Neural crest cell (in vitro differentiated cells): ENCODE measurements at places on chromosomes 12 and 14. TPM values are rescaled to one million over a fixed set of nuclear protein-coding genes. Genes with fewer than 3 reads are reported as not detected.

The IL22 gene
- not detected in 2 replicates for total RNA-seq

DNA sequence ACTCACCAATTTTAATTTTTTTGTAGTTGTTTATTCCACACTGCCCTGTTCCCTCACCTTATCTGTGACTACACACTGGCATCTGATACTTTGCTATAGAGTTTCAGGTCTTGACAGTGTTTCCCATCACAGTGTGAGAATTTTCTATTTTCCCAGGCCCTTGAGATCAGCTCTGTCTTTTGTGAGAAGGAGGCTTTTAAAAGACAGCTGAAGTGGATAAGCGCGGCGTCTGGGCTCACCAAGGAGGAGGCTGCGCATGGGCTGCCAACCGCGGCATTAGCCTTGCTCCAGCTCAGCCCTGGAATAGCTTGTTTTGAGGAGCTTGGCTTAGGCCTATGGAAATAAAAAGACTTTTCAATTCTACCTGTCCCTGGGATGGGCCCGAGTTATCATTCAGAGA is 181.3 kb downstream of the RMST start:
- no peaks in the 10 kb centered on the region for H3K36me3 ChIP-seq
- no peaks in the 10 kb centered on the region for H3K4me1 ChIP-seq
- DNase-seq = no peak
- H3K27me3 ChIP-seq = no peaks in the 10 kb centered on the region

DNA sequence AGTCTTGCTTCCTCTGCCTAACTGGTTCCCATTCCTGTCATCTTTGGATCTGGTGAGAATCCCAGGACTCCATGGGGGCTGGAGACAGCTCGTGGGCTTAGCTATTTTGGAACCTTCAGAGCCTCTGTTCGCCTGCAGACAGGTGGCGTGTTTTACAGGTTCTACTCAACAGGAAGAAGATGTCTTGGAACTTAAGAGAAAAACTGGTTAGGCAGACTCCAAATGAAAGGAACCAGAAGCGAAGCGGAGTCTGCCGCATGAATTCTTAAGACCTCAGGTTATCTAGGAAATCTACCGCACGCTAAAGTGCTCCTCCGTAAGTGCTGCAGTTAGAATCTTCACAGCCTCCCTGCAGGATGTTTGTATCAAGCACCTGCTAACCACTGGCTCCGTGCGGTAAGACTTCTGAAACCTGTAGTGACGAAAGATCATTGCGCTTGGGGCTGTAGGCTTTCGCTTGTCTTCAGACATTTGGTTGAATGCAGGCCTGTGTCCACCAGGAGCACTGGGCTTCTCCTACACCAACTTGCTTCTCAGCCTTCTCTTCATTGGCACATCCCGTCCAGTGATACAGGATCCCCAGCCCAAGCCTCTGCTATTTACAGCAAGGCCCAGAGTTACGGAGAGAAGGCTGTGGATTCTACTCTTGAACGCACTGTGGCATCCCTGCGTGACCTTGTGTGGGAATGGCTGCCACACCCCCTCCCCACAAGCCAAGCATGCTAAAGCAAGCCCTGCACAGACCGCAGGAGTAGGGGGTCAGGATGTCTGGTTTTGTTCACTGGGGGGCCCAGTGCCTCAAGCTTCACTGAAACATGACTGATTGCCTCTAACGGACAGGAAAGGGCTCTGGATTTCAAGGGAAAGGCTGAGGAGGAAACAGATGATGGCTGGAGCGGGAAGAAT is 35.0 kb downstream of the ACADS start:
- H3K4me3 ChIP-seq = peak overlapping the region; percentile 47
- peak overlapping the region; percentile 93 for H3K27ac ChIP-seq
- peaks cover 6% of the 10 kb centered on the region for H3K36me3 ChIP-seq
- H3K4me1 ChIP-seq = peaks cover 14% of the 10 kb centered on the region
- H3K27me3 ChIP-seq = no peaks in the 10 kb centered on the region

- H3K36me3 ChIP-seq = peaks cover 9% of the 10 kb centered on the region
- no peak overlapping the region for H3K27ac ChIP-seq
- no peaks in the 10 kb centered on the region for H3K4me1 ChIP-seq
- no peak overlapping the region for H3K4me3 ChIP-seq
- H3K27me3 ChIP-seq = no peaks in the 10 kb centered on the region
- DNase-seq = no peak
Measured at GRCh38 chr14:94100847-94101246, 9.7 kb upstream of the IFI27 start.

The TAS2R31 gene
- total RNA-seq = 2.1 and 2.5 TPM in 2 replicates

The SLC17A8 gene
- total RNA-seq = not detected in 2 replicates

GRCh38 chr12:40898505-40898904 is 206.3 kb downstream of the CNTN1 start:
- H3K36me3 ChIP-seq = no peaks in the 10 kb centered on the region
- no peaks in the 10 kb centered on the region for H3K27me3 ChIP-seq
- no peak overlapping the region for H3K27ac ChIP-seq
- H3K4me3 ChIP-seq = no peak overlapping the region

- H3K4me1 ChIP-seq = peaks cover 8% of the 10 kb centered on the region
- H3K36me3 ChIP-seq = no peaks in the 10 kb centered on the region
- H3K4me3 ChIP-seq = no peak overlapping the region
- no peaks in the 10 kb centered on the region for H3K27me3 ChIP-seq
Measured at GRCh38 chr12:14928931-14929330, 9.4 kb downstream of the ERP27 start.

GRCh38 chr12:80015660-80016059 is 80.8 kb upstream of the PPP1R12A start:
- H3K4me1 ChIP-seq = peaks cover 32% of the 10 kb centered on the region
- H3K27me3 ChIP-seq = no peaks in the 10 kb centered on the region
- no peaks in the 10 kb centered on the region for H3K36me3 ChIP-seq
- DNase-seq = no peak

DNA sequence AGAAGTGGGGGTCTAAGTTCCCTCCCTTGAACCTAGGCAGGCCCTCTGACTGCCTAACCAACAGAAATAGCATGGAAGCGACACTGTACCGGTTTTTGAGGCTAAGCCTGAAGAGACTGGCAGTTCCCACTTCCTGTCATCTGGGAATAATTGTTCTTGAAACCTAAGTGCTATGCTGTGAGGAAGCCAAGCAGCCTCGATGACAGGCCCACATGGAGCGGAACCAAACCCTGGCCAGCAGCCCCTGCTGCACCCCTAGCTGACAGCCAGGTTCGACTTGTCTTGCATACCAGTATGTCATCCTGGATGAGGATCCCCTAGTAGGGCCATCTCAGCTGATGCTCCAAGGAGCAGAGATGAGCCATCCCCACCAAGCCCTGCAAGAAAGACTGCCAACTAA is 6.4 kb upstream of the GPR68 start:
- DNase-seq = no peak
- no peaks in the 10 kb centered on the region for H3K36me3 ChIP-seq
- H3K27me3 ChIP-seq = peaks cover 28% of the 10 kb centered on the region
- no peak overlapping the region for H3K27ac ChIP-seq
- peak overlapping the region; percentile 76 for H3K4me3 ChIP-seq

The KRT82 gene
- total RNA-seq = not detected in 2 replicates

The GTF2H3 gene
- total RNA-seq = 33.1 and 37.0 TPM in 2 replicates

The RBP5 gene
- total RNA-seq = 0.65 and 1.0 TPM in 2 replicates

GRCh38 chr12:32533971-32534590 is 134.7 kb downstream of the FGD4 start:
- H3K4me3 ChIP-seq = no peak overlapping the region
- H3K27me3 ChIP-seq = no peaks in the 10 kb centered on the region
- peaks cover 47% of the 10 kb centered on the region for H3K4me1 ChIP-seq
- no peaks in the 10 kb centered on the region for H3K36me3 ChIP-seq
- no peak for DNase-seq

DNA sequence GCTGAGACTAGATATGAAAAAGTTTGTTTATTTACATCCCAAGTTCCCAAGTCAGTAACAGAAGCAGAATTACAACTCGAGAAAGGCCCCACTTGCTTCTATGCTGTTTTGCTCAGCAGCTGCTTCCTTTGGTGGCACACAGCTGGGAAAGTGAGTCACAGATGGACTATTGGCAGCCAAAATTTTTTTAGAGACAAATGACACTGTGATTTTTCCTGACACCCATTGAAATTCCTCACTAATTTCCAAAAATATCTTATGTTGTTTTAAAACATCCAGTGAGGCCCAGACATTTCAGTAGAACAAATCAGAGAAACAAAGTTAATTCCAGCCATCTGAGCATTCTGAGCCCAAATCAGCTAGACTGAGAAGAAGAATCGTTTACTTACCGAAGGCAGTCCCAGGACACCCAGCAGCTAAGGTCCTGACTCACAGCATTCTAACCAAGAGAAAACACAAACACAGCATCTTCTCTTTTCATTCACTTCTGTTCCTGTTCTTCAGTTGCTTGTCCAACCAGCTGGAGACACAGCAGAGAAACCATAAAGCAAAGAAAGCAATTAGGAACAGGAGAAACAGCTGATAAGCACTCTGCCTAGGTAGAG is 188.3 kb downstream of the DAD1 start:
- no peak overlapping the region for H3K4me3 ChIP-seq
- no peaks in the 10 kb centered on the region for H3K36me3 ChIP-seq
- DNase-seq = no peak
- no peak overlapping the region for H3K27ac ChIP-seq
- no peaks in the 10 kb centered on the region for H3K4me1 ChIP-seq

The AQP2 gene
- not detected in 2 replicates for total RNA-seq

DNA sequence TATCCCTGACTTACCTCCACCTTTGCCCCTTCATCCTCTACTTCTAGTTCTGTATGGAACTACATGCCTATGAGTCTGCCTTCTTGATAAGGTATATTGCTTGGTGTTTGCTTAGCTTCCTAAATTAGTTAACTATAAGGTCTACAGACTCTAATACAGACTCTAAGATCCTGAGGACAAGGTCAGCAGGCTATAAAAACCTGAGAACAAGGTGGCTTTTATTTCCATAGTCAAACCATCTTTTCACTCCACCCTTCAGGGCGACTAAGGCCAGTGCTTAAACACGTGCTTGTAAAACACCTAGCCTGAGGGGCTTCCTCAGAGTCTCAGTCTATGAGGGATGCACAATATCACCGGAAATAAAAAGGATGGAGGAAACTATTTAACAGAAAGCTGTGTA is 36.1 kb upstream of the COL2A1 start:
- no peak for DNase-seq
- H3K4me3 ChIP-seq = no peak overlapping the region
- H3K4me1 ChIP-seq = peaks cover 45% of the 10 kb centered on the region

GRCh38 chr12:1916371-1917171 is 1.9 kb downstream of the CACNA2D4 start:
- H3K27me3 ChIP-seq = no peaks in the 10 kb centered on the region
- DNase-seq = peak; percentile 0
- H3K36me3 ChIP-seq = no peaks in the 10 kb centered on the region
- peak overlapping the region; percentile 75 for H3K27ac ChIP-seq

GRCh38 chr12:4984971-4985370 is 58.7 kb upstream of the KCNA5 start:
- H3K4me1 ChIP-seq = no peaks in the 10 kb centered on the region
- no peak overlapping the region for H3K4me3 ChIP-seq

GRCh38 chr12:106181401-106182114 is 42.8 kb upstream of the NUAK1 start:
- no peak overlapping the region for H3K27ac ChIP-seq
- peaks cover 32% of the 10 kb centered on the region for H3K4me1 ChIP-seq
- no peaks in the 10 kb centered on the region for H3K27me3 ChIP-seq

DNA sequence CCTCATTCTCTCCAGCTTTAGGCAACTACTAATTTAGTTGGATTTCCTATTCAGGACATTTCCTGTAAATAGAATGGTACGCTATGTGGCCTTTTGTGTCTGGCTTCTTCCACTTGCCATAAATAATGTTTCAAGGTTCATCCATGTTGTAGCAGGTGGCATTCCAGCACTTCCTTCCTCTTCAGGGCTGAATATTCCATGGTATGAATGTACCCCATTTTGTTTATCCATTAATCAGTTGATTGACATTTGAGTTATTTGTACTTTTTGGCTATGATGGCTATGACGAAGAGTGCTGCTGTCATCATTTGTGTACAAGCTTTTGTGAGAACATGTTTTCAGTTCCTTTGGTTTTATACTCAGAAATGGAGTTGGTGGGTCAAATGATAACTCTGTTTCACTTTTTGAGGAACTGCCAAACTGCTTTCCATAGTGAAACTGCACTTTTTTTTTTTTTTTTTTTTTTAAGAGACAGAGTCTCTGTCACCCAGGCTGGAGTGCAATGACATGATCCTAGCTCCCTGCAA is 6.5 kb upstream of the CDK2AP1 start:
- H3K27me3 ChIP-seq = peaks cover 3% of the 10 kb centered on the region
- H3K4me3 ChIP-seq = peak overlapping the region; percentile 52
- peaks cover 3% of the 10 kb centered on the region for H3K36me3 ChIP-seq
- DNase-seq = no peak

DNA sequence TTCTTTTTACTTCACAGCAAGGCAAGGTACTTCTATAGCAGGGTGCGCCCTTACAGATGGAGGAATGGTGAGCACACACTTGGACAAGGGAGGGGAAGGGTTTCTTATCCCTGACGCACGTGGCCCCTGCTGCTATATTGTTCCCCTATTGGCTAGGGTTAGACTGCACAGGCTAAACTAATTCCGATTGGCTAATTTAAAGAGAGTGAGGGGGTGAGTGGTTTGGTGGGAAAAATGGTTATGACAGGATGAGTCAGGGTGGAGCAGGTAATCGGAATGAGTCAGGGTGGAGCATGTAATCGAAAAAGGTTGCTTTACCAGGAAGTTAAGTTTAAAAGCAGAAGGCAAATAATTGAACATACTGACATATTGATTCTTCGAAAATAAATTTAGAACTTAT is 23.7 kb upstream of the RAB21 start:
- no peak overlapping the region for H3K27ac ChIP-seq
- no peaks in the 10 kb centered on the region for H3K27me3 ChIP-seq
- no peak for DNase-seq
- H3K4me3 ChIP-seq = no peak overlapping the region

The ATP5F1B gene
- 626 and 651 TPM in 2 replicates for total RNA-seq

The STYK1 gene
- total RNA-seq = not detected in 2 replicates

DNA sequence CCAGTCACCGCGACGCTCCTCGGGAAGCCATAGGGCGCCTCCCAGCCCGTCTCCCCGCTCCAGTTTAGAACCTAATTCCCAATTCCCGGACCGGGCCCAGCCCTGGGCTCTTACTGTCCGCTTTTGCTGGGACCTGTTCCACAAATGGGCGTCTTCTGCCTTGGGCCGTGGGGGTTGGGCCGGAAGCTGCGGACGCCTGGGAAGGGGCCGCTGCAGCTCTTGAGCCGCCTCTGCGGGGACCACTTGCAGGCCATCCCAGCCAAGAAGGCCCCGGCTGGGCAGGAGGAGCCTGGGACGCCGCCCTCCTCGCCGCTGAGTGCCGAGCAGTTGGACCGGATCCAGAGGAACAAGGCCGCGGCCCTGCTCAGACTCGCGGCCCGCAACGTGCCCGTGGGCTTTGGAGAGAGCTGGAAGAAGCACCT is 797 bp downstream of the UNG start:
- peaks cover 18% of the 10 kb centered on the region for H3K36me3 ChIP-seq
- no peak for DNase-seq
- peaks cover 35% of the 10 kb centered on the region for H3K4me1 ChIP-seq
- H3K4me3 ChIP-seq = peak overlapping the region; percentile 95

The POLE2 gene
- 26.8 and 31.5 TPM in 2 replicates for total RNA-seq
